Adipocyte (in vitro differentiated cells): ENCODE measurements at places on chromosomes 6 and 20.
A peak's percentile ranks its signal among the peaks of the same experiment; 100 is the strongest.

- no peak for DNase-seq
These were observed 473.7 kb downstream of the QKI start for GRCh38 chr6:163888030-163888819.

DNA sequence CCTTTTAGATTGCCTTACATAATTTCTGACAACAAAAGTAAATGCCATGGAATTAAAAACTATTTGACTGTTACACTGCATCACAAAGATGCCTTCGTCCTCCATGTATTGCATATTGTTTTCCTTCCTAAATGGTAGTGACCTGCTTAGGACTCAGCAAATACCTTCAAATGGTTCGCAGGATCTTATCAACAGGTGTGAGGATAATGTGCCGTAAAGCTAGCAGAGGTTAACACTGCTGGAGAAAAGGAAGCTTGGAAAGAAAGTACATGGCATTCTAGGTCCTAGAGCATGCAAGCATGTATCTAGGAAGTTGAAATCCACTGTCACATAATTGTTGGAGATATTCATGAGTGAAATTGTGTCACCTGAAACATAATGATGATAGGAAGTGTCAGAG, 5.5 kb downstream of the CLVS2 start:
- no peak for DNase-seq

GRCh38 chr6:30840935-30841643, 43.2 kb upstream of the DDR1 start:
- no peak for DNase-seq

GRCh38 chr6:118709859-118710350, 58.5 kb upstream of the CEP85L start:
- DNase-seq = peak; percentile 51

GRCh38 chr6:152378169-152378568, 259.0 kb downstream of the SYNE1 start:
- DNase-seq = peak; percentile 62

DNA sequence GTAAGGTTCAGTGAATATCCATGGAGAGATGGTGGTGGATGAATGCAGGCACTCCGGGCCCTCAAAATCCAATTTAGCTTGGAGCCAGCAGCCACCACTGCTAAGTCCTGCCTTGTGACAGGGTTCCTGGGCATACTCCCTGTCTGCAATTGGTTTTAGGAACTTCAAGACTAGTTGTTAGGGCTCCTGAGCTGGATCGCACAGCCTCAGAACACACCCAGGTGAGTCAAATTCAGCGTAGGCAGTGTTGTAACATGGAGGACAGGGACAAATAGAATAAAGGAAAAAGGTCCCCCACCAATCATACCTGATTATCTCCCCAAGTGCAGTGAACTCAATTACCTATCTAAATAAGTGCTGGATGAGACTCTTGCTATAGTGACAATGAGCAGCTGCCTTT, 74.6 kb downstream of the PERP start:
- no peak for DNase-seq

- DNase-seq = no peak
These were observed 31.2 kb downstream of the SLC9A8 start for GRCh38 chr20:49843770-49844380.

DNA sequence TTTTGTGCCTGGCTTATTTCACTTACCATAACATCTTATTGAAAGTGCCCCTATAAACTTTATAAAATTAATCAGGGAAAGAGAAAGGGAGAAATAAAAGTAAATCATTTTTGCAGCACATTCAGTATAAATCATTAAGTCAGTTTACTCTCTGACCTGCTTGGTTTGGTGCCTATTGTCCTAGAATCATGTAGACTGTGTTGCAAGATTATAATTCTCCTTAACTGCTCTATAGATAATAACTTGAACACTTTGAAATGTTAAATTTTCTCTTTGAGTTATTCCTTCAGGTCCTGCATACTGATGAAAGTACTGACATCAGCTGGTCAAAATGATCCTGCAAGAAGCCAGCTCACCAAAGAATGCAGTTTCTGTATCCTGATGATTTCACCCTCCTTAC, 969.6 kb upstream of the GJE1 start:
- no peak for DNase-seq
